ENCODE measurements at places on chromosomes 7 and 10. TPM values are rescaled to one million over a fixed set of nuclear protein-coding genes. Genes with fewer than 3 reads are reported as not detected.

- H3K36me3 ChIP-seq: no peaks in the 10 kb centered on the region
- peaks cover 5% of the 10 kb centered on the region for H3K4me1 ChIP-seq
- no peak overlapping the region for H3K4me3 ChIP-seq
Measured at GRCh38 chr10:32417911-32418547, 27.9 kb upstream of the CCDC7 start.

DNA sequence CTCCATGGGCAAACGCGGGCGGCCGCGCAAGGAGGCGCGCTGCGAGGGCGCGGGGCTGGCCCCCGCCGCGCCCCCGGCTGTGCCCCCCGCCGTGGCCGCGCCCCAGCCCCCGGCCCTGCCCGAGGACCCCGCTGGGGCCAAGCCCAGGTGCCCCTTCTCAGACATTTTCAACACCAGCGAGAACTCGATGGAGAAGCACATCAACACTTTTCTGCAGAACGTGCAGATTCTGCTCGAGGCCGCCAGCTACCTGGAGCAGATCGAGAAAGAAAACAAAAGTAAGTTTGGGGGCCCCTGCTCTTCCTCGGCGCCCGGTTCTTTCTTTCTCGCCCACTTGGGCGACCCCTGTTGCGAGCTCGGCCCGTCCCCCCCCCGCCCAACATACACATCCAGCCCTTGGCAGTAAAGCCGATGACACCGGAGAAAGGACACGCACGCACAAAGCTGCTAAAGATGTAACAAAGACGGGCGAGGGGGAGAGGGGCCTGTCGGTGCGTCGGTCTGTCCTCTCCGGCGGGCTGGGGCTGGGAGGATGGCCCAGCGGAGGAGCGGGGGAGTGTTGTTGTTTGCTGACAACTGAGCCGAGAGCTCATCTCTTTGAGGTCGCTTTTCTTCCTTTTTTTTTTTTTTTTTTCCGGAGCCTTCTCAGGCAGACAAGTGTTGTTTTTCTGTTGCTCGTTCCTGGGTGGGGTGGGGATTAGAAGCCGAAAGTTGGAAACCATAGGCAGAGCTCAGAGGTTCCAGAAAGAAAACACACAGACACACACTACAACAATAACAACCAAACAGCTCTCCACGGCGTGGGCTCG is 604 bp downstream of the MXI1 start:
- peak overlapping the region; percentile 97 for H3K4me3 ChIP-seq
- peaks cover 13% of the 10 kb centered on the region for H3K36me3 ChIP-seq
- DNase-seq: peak; percentile 59
- peak overlapping the region; percentile 91 for H3K27ac ChIP-seq
- H3K27me3 ChIP-seq: peaks cover 18% of the 10 kb centered on the region

- H3K4me3 ChIP-seq: no peak overlapping the region
- no peak for DNase-seq
- H3K27ac ChIP-seq: no peak overlapping the region
- no peaks in the 10 kb centered on the region for H3K27me3 ChIP-seq
- H3K36me3 ChIP-seq: no peaks in the 10 kb centered on the region
- no peaks in the 10 kb centered on the region for H3K4me1 ChIP-seq
Measured at GRCh38 chr7:94190599-94191061, 186.5 kb upstream of the BET1 start.

GRCh38 chr10:58653139-58653538 is 140.5 kb downstream of the BICC1 start:
- H3K4me3 ChIP-seq: no peak overlapping the region
- H3K36me3 ChIP-seq: no peaks in the 10 kb centered on the region
- H3K4me1 ChIP-seq: no peaks in the 10 kb centered on the region
- no peak for DNase-seq

GRCh38 chr10:48765527-48765926 is 80.9 kb downstream of the WDFY4 start:
- no peak for DNase-seq
- no peak overlapping the region for H3K4me3 ChIP-seq
- peaks cover 8% of the 10 kb centered on the region for H3K27me3 ChIP-seq
- H3K36me3 ChIP-seq: no peaks in the 10 kb centered on the region
- H3K4me1 ChIP-seq: no peaks in the 10 kb centered on the region

DNA sequence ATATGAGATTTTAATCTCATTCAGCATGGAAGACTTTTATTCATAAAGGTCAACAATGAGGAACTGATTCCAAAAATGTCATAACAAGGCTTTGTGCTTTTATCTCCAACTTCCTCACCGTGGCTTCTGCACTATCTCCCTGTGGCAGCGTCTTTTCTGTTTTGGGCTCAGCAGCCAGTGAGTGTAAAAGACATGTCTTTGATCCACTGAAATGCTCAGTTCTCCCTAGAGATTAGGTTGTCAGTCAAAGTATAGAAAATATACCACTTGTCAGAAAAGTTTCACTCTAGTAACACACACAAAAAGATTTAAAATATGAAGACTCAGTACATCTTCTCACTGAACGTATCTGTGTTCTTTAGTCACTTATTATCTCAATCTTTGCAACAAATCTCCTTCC is 901.8 kb upstream of the ZWINT start:
- H3K27me3 ChIP-seq: no peaks in the 10 kb centered on the region
- DNase-seq: no peak
- H3K4me3 ChIP-seq: no peak overlapping the region
- no peaks in the 10 kb centered on the region for H3K4me1 ChIP-seq
- H3K36me3 ChIP-seq: no peaks in the 10 kb centered on the region

Gene LRRC17
- total RNA-seq: 0.15 TPM

Gene LRIT1
- not detected for total RNA-seq

All from activated CD4-positive, alpha-beta memory T cell treated with anti-CD3 and anti-CD28 coated beads, Interleukin-2, amount 10 ng/mL, durations not matched to agents 7 days and 5 days (primary cell).